ENCODE measurements at places on chromosomes 3 and 15.

GRCh38 chr3:148999806-149000205, 8.5 kb downstream of the GYG1 start:
- no peak for DNase-seq

DNA sequence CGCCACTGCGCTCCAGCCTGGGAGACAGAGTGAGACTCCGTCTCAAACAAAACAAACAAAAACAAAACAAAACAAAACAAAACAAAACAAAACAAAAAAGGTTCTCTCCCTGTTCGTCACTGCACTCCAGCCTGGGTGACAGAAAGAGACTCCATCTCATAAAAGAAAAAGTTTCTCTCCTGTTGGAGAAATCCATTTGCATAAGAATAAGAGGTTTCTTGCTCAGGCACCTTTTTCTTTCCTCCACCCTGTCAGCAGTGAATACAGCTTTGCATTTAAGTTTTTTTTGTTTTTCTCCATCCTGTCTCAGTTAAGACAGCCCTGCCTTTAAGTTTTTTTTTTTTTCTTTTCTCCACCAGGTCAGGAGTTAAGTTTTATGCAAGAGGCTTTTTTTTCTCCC, 109.5 kb downstream of the DPH6 start:
- DNase-seq = no peak

DNA sequence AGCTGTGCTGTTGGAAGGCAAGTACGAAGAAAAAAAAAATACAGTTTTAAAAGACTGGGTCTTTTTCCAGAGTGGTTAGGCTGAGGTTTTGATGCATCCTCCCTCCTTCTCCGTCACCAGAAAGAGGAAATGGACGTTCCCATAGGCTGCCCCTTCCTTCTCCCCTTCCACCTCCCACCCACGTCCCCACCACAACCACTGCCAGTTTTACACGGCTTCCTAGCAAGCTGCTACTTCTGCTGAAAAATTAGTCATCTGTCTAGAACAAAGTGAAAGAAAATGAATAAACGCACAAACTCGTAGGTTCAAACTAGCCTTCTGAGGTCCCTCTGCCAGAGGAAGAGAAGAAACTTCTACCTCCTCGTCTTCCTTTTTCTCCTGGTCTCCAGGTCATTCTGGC, 71.6 kb upstream of the RPL35A start:
- DNase-seq = no peak

DNA sequence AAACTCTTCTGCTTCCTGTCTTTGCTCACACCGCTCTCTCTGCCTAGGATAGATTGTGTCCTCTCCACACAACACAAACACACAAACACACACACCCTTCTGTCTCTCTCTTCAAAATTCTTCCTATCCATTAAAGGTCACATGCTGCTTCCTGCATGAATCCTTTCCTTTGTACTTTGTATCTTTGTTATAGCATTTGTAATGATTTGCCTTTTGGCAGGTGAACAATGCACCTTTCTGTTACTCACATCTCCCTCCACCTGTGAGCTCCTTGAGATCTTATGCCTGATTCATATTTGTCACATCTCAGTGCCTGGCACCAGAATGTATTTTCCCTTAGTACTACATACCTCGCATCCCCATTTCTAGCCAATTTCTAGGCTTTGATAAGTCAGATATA, 251.4 kb upstream of the UMPS start:
- no peak for DNase-seq

GRCh38 chr15:89187986-89188514, 33.3 kb downstream of the RLBP1 start:
- DNase-seq = no peak

DNA sequence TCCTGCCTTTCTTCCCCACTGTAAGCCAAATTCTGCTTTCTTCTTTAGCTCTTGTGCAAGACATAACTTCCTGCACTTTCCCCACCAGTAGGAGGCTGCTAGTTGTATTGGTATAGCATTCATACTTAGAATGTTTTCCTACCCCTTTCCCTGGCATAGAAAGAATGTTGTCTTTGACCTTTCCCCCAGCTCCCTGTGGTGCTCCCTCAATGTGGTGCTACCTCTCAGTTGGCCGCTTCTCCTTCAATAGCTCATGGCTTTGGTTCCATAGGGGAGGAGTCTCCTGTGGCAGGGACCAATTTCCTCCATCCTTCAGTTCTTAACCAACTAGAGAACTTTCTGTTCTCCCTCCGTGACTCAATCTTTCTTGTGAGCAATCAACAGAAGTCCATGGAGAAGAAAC, 67.5 kb upstream of the AKAP13 start:
- DNase-seq = no peak

GRCh38 chr15:60047701-60048100, 43.6 kb downstream of the FOXB1 start:
- no peak for DNase-seq

- DNase-seq = no peak
Observed at GRCh38 chr3:66537735-66538134, 36.9 kb upstream of the LRIG1 start.

- DNase-seq = no peak
Observed at GRCh38 chr3:177193688-177194268, 3.5 kb downstream of the TBL1XR1 start.

GRCh38 chr3:112101916-112102315, 15.7 kb downstream of the C3orf52 start:
- DNase-seq = no peak

DNA sequence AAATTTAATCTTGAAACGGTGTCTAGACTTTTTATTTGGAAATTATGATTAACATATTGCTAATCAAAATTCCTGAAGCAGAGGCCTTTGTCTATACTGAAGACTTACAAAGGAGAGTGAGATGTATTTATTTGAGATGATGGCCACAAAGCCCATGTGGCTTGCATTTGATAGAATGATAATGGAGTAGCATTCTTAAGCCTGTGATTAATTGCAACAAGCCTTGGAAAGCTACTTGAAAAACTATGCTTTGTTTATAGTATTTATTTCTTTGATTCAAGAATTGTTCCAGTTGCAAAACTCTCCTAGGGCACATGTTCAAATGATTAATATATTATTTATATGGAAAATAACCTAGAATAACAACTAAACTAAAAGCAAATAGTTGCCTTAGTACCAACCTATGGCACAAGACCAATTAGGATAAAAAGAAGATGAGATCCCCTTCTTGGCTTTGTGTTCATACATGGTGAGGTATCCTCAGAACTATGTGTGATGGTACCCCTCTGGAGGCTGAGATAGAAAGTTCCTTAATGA, 244.1 kb upstream of the TBL1XR1 start:
- DNase-seq = no peak

GRCh38 chr3:135106445-135106844, 311.4 kb downstream of the EPHB1 start:
- DNase-seq = no peak

DNA sequence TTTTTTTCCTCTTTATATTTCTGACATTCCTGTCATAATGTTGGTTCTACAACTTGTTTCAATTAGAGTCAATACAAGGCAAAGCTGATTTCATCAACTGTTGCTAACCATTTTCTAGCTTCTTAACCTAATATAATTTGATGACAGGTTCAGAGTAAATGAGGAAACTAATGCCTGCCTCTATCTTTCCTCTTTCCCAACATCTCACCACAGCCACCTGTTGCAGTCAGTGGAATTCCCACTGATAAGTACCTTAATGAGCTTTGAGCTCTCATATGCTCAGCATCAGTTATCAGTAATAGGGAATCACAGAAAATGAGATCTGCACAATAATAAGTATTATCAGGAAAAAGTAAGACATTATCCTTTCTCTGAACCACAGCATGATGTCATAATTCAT, 241.9 kb downstream of the MEIS2 start:
- no peak for DNase-seq

DNA sequence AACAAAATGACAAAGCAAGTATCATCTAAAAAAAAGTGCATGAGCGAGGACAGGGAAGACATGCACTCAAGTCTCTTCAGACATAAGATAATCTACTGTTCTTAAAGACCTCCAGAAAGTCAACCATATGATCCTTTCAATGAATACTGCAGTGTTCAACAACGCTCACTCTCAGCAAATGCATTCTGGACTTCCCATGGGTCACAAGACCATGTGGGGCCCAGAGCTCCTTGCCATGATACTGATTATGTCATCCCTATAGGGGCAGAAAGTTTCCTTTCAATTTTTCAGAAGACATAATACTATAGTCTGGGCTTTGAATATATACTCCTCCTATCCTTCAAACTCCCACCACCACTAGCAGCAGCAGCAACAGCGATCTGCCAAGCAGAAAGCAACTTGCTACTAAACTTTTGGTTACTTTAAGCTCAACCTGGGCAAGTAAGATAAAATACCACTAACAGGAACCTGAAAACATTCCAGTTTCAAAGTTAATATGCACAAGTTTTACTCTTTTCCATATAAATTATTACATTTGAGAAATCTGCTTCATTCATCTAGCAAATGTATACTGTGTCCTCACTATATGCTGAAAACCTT, 143.5 kb downstream of the ADAM10 start:
- no peak for DNase-seq

DNA sequence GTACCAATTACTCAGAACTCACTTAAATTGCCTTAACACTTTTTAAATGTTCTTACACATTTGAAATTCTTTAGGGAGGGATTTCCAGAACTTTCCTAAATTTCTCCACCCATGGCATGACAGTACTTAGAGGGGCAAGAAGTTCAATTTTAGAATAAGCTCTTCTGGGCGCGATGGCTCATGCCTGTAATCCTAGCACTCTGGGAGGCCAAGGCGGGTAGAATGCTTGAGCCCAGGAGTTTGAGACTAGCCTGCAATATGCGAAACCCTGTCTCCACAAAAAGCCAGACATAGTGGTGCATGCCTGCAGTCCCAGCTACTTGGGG, 10.6 kb downstream of the FAM131A start:
- no peak for DNase-seq

DNA sequence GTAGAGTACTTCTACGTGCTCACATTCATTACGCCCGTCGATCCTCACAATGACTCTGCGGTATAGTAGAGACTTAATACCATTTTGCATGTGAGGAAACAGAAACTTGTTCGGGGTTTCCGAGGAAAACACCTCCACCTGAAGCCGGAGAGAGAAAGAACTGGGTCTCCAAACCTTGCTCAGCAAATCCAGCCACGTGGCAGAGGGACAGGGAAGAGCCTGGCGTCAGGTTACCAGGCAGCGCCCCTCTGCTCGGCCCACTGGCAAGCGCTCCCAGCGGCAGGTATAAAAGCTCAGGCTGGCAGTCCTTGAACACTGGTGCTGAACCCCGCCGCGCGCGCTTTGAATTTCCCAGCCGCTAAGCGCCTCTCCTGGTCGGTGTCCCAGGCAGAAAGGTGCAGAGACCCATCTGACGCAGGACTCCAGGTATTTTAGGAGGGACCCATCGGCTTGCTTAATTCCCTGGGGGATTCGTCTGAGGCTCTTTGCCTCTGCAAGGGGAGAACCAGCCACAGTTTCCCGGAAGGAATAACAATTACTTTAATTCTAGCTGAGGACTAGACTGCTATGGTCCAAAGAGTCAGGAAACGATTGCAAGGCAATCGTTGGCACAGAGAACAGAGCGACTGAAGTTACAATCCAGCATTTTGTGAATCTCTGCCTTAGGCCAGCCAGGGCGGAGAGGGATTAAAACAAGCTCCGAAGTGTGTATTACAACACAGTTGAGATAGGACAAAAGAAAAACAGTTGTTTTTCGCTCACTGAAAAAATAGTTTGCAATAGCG, at the start of gene C2CD4A:
Gene C2CD4A, plus strand, starts transcription at position 315 of the 785 bp plus-strand sequence. CDS start 637 bp downstream, outside the sequence.
- DNase-seq = no peak

- no peak for DNase-seq
Observed at GRCh38 chr3:1007866-1008265, 85.0 kb upstream of the CNTN6 start.

- DNase-seq = peak; percentile 76
Observed at GRCh38 chr15:74873036-74873755, at the start of gene SCAMP2. SCAMP2 (minus strand) TSS chr15:74873365; CDS start chr15:74873255, 110 bp downstream.

GRCh38 chr3:4418156-4418555, 48.9 kb downstream of the SUMF1 start:
- no peak for DNase-seq

DNA sequence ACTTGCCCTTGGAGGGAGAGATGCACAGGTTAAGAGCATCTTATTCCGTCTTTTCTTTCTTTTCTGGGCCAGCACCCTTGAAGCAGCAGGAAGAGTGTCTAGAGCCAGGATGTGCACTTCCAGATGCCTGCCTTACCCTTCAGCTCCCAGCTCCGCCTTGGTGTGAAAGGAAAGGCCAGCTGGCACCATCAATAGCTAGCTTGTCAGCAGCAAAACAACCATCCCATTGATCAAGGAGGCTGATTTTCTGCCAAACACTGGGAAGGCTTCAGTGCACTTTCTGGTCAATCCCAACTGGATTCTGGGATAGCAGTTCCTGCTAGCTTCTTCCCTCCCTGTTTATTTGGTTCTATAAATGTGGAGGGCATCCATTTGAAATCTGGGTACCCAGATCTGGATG, 110.9 kb upstream of the GALNT15 start:
- DNase-seq = no peak

DNA sequence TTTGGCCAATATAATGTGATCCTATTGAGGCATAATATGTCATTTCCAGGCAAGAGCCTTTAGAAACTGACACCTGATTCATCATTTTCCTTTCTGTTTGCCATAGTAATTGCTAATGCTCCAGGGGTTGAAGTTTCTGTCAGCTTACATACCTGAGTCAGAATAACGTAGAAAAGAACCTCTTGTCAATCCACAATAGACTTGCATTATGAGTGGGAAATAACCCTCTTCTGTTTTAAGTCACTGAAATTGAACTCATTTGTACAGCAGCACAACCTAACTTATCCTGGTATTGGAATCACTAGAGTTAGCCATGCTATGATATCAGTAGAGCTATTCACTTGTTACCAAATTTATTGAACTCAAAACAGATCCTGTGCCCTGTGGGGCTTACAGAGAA, 101.7 kb upstream of the TP63 start:
- DNase-seq = no peak

DNA sequence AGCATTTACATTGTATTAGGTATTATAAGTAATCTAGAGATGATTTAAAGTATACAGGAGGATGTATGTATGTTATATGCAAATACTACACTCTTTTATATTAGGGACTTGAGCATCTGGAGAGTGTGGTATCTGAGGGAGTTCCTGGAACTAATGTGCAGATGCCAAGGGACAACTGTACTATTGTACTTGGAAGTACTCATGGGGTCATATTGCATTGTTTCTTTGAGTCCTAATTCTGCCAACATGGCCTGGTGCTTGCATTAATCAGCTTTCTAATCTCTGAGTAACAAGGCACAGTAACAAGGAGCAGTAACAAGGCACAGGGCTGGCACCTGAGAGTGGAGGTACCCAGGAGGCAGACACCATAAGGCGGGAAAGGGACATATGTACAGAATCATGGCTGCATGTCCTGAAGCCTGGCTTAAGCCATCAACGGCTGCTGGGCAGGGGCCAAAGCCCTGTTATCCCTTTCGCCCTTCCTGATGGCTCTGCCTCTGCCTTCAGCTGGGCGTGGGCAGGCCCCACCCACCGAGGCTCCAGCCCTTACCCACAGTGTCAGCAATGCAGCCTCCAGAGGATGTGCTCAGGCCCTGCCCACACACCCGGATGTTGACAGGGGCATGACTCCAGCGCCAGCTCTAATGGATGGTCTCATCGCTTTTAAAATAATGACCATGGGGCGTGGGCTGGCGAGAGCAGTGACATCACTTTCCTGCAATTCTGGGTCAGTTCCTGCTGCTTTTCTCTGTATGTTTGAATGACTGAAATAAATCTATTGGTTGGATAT, 22.9 kb downstream of the CEMIP start:
- no peak for DNase-seq

- no peak for DNase-seq
Observed at GRCh38 chr3:188369526-188369925, 215.6 kb downstream of the LPP start.
